ENCODE measurements at places on chromosomes 16 and 17.
A peak's percentile ranks its signal among the peaks of the same experiment; 100 is the strongest.

- no peak for DNase-seq
Observed at GRCh38 chr17:34913001-34913400, 48.3 kb downstream of the CCT6B start.

DNA sequence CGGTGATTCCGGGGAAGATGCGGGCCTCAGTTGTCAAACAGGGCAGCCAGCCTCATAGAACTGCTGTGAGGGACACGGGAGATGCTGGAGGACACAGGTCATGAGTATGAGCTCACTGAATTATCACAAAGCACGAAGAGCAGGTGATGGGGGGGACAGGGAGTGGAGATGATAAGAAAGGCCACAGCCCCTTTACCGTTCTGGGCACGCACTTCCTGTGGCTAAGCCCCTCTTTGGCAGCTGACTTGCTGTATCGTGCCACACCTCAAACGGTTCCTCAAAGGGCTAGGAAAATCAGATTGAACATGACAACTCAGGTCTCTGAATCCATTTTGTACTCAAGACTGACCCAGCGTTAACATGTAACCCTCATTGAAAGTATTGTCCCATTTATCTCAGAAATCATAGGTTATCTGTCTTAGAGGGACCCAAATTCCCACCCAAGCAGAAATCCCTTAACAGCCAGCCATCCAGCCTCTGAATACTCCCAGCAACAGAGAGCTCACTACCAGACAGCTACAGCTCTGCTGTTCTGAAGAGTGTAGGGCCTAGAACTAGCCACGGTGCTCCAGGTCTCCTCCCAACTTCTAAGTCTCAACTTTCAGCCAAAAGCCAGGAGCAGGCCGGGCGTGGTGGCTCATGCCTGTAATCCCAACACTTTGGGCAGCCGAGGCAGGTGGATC, 5.0 kb upstream of the SRL start:
- DNase-seq, result no peak

DNA sequence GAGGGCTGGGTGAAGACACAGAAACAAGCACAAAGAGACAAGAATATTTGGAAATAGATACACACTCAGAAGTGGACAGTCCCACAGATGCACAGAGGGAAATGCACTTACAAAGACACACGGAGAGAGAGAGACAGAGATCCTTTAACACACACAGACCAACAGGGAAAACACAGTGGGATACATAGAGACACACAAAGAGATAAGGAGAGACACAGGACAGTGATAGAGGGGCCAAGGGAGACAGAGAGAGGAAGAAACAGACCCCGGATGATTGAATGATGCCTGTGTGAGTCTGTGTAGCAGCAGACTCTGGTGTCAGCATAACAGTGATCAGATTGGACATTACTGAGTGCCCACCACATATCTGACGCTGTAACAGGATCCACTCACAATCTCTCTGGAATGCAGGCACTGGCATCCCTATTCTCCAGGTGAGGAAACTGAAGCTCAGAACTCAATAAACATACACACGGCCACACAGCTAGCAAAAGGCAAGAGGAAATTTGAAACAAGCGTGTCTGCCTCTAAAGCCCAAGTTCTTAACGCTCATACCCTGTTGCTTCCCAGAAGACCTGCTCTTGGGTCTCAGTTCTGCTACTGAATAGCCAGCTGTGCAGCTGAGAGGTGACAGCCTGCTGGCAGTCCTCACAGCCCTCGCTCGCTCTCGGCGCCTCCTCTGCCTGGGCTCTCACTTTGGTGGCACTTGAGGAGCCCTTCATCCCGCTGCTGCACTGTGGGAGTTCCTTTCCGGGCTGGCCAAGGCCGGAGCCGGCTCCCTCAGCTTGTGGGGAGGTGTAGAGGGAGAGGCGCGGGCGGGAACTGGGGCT, 186.3 kb upstream of the NLRP1 start:
- DNase-seq, result no peak

GRCh38 chr16:30041841-30042240, 10.8 kb upstream of the TLCD3B start:
- no peak for DNase-seq

- no peak for DNase-seq
Observed at GRCh38 chr17:30558686-30559545, 81.7 kb downstream of the GOSR1 start.

GRCh38 chr16:72809446-72809845, 238.5 kb downstream of the ZFHX3 start:
- DNase-seq, result no peak

DNA sequence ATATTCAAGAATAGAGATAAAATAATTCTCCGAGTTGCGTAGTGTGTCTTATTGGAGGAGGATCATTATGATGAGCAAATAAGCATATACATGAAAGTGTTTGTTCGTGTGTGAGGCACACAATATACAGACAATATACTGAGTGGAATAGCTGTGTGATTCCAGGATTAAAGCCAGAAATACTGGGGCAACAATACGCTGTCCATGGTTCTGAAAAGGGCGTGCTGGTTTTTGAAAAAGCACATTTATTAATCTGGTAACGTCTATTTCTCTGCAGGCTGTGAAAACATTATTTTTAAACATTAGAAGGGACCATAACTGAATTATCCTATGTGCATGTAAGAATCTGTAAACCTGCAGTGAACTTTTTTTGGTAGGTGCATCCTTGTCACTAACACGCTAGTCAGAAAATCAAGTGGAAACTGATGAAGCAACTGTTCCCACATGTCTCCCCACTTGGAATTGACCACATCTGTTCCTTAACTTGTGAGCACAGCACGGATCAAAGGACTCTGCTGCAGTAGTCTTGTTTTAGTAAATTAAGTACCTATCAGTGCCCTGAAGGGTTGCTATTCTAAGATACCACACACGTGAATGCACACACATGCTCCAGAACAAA, 346.0 kb downstream of the GRIN2A start:
- DNase-seq, result no peak

GRCh38 chr17:79562192-79562930, 48.5 kb downstream of the RBFOX3 start:
- no peak for DNase-seq

- DNase-seq, result no peak
Observed at GRCh38 chr16:81711657-81712319, 67.3 kb upstream of the PLCG2 start.

DNA sequence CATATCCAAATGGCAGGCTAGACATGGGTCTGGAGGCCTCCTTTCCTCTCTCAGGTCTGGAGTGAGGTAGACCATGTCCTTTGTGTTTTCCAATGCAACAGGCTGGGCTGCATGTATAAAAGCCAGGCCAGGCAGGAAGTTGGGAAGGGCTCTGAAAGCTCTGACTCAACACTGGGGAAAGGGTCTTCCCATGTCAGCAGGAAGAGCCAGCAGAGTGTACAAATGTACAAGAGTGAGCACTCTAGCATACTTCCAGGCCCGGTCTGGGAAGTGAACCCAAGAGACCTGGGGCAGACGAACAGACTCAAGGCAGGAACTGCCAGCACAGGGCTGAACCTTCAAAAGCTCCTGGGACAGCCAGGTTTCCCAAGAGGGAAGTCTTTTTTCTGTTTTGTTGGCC, 7.0 kb downstream of the ATPAF2 start:
- DNase-seq, result no peak

DNA sequence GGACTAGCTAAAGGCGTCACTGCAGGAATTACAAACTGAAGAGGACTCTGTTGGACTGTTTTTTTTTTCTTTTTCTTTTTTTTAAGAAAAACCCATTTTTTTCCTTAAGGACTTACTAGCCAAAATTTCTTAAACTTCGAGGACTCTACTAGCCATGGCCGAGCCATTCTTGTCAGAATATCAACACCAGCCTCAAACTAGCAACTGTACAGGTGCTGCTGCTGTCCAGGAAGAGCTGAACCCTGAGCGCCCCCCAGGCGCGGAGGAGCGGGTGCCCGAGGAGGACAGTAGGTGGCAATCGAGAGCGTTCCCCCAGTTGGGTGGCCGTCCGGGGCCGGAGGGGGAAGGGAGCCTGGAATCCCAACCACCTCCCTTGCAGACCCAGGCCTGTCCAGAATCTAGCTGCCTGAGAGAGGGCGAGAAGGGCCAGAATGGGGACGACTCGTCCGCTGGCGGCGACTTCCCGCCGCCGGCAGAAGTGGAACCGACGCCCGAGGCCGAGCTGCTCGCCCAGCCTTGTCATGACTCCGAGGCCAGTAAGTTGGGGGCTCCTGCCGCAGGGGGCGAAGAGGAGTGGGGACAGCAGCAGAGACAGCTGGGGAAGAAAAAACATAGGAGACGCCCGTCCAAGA, 878 bp downstream of the HEXIM1 start:
- DNase-seq, result peak; percentile 57

DNA sequence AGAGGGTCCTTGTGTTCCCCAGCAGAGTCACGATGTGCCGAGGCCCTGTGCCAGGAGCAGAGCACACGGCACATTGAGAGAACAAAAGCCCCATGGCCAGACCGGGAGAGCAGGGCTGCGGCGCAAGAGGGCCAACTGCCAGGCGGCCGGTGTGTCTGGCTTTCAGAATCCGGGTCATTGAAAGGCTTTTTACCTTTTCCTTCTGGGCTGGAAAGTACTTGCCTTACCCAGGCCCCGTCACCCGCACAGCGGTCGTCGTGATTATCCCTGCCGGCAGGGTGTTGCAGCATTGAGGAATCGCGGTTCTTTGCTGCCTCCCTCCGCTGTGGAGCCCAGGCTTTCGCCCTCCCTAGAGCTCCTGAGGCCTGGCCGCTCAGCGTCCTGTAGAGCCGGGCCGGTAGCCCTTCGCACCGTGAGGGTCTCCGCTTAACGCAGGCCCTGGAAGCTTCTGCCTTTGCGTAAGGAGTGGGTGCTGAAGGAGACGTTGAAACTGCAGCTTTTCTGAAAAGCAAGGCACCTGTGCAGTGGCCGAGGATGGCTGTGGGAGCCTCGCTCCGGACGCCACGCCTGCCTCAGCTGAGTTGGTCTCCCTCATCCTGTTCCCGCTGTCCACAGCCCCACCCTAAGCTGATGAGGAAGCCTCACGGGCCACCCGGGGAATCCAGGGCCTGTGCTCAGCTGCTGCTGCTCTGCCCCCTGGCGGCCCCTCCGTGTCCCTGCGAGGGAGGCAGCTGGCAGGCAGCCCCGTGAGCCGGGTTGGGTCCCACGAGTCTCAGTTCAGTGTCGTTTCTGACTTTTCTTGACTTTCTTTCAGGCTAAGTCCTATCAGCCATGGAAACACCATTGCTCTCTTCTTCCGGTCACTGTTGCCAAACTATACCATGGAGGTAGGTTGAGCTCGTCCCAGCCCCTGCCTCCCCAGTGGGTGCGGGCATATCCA, 8.6 kb upstream of the MC1R start:
- peak; percentile 52 for DNase-seq

GRCh38 chr17:7912927-7913524, 3.1 kb downstream of the RNF227 start:
- DNase-seq, result no peak

DNA sequence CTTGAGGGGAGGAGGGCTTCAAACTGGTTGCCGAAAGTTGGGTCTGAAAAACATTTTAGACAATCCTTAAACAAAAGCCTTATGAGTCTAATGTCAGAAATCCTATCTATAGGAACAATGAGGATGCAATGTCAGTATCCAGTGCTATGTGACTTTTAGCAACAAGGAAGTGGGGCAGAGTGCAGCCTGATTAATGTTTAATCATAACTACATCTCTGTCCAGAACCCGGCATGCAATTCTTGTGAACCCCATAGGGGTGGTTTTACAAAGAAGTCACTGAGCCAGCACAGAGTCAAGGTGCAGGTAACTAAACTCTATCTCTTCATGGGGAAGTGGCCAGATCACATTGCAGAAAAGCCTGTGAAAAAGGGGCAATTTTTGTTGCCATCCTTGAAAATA, 267.5 kb downstream of the HS3ST4 start:
- DNase-seq, result no peak

DNA sequence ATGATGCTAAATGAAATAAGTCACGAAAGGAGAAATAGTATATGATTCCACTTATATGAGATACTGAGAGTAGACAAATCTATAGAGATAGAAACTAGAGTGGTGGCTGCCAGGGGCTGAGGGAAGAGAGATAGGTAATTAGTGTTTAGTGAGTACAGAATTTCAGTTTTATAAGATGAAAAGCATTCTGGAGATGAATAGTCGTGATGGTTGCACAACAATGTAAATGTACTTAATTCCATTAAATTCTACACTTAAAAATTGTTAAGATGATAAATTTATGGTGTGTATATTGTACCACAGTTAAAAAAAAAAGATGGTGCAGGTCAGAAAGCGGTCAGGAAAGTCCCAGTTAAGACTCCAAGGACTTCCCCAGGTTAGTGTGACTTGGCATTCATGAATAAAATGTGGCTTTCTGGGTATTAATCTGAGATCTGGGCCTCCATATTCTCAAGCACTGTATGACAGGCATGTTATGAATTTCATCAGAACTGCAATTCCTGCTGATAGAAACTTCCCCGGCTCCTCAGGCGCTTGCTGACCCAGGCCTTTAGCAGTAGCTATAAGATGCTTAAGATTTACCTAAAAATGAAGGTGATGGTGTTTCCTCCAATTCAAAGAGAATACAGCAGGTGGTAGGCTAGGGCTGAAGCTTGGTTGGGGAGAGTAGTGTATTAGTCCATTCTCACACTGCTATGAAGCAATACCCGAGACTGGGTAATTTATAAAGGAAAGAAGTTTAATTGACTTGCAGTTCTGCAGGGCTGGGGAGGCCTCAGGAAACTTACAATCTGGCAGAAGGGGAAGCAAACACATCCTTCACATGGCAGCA, 115.3 kb upstream of the SOX9 start:
- DNase-seq, result no peak

DNA sequence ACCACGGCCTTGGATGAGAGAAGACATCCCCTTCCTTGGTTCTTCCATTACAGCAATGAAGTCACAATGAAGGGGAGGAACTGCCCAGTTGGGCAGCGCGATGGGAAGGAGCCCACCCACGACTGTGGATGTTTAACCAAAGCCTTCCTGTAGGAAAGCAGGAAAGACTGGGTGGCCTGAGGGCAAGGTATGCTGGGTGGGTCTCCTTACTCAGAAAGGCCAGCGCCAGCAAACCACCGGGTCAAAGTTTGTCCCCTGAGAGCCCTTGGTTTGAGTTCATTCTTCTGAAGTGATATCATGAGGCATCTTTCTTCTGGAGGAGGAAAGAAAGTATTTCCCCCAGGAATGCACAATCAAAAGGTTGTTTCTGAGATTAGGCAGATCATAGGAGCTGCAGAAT, 105.2 kb downstream of the C16orf95 start:
- DNase-seq, result no peak

GRCh38 chr16:27374221-27374803, 27.7 kb upstream of the IL21R start:
- no peak for DNase-seq

DNA sequence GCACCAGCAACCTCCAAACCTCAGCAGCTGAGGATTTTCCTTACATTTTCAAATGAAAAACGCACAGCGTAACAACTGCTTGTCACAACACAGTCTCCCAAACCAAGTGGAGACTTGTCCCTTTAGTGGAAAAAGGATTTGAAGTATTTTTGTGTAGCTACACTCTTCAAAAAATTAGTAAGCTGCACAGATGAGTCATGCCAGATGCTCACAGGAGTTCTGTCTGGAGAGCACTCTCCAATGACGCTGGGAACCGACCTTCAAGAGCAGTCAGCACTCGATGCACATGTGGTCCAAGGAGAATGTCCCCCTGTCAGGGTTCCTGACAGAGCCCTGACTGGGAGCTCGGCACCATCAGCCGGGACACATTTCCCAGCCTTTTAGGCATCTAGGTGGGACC, 39.8 kb downstream of the MAP1LC3B start:
- no peak for DNase-seq

GRCh38 chr16:87581857-87582215, 20.5 kb upstream of the JPH3 start:
- no peak for DNase-seq

GRCh38 chr16:7405166-7405565, 72.5 kb downstream of the RBFOX1 start:
- no peak for DNase-seq

All from activated T-helper 1 cell treated with Interleukin-2 at 50 U/mL for 16 hours (primary cell).